ENCODE measurements at places on chromosomes 5 and 9.

DNA sequence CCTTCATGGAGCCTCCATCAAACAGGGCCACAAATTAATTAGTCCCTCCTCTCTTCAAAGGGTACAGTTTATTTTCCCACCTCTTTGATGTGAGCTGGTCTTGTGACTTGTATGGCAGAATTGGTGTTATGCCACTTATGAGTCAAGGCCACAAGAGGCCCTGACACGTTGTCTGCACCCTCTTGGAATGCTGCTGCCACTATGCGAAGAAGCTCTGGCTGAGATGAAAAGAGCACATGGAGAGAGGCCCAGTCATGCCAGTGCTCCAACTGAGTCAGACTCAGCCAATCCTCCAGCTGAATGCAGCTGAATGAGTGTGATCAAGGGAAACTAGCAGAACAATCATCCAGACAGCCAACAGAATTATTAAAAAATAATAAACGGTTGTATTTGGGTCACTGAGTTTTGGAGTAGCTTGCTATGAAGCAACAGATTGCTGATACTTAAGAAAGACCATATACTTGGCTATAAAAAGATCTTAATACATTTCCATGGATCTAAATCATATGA, 128.3 kb downstream of the MARCHF11 start:
- DNase-seq: no peak

DNA sequence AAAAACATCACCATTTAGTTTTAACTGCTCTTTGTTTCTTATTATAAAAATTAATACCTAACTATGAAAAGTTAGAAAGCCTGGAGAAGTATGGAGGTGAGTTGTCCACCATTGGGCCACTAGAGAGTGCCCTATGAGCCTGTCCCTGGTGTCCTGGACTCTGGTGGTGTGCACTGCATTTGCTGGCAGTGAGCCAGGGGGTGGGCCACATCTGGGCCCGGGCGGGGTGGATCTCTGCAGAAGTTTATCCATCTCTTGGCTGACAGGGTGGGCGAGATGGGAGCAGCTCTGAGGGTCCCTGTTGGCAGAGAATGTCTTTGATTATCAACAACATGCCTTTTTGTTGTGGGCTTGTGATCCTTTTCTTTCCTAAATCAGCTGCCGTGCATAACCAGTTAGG, 8.2 kb downstream of the TENT4A start:
- DNase-seq: no peak

DNA sequence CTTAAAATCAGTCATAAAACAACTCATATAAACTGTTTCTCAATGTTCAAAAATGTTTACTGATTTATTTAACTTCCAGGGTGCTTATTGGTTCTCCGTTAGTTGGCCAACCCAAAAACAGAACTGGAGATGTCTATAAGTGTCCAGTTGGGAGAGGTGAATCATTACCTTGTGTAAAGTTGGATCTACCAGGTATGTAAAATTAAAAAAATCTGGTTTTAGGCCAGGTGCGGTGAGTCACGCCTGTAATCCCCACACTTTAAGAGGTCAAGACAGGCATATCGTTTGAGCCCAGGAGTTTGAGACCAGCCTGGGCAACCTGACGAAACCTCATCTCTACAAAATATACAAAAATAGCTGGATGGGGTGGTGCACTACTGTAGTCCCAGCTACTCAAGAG, 73.7 kb downstream of the ITGA1 start:
- no peak for DNase-seq

DNA sequence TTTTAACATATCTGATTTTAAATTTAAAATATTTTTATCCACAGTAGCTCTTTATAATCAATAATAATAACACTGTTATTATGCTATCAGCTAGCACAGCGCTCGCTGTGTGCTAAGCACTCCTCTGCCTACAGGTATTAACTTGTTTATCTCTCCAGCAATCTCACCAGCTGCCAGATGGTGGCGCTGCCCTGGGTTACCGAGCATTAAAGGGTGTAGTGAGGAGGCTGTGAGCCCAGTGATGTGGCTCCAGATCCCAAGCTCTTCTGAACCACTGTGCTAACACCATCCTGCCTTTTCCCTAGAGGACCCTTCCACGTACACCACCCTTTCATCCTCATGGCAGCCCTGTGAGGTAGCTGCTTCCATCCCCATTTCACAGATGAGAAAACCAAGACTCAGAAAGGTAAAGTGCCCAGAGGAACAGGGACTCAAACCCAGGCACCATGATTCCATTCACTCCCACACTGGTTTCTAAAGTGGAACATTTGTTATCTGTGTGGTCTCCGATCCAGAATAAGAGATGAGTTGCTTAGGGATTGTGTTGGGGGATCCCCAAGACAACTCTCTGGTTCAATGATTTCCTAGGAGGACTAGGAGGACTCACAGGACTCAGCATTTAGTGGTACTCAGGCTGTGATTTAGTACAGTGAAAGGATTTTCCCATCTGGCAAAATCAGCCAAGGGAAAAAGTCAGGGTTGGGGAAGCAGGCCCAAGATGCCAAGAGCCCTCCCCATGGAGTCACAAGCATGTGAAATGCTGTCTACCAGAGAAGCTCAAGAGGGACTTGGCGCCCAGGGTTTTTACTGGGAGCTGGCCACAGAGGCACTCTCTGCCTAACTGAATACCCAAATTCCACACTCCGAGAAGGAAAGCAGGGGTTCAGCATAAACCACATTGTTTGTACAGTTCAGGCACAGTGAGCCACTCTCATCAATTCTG, 7.0 kb downstream of the IGFBPL1 start:
- no peak for DNase-seq
